ENCODE measurements at places on chromosomes 5 and 9.

DNA sequence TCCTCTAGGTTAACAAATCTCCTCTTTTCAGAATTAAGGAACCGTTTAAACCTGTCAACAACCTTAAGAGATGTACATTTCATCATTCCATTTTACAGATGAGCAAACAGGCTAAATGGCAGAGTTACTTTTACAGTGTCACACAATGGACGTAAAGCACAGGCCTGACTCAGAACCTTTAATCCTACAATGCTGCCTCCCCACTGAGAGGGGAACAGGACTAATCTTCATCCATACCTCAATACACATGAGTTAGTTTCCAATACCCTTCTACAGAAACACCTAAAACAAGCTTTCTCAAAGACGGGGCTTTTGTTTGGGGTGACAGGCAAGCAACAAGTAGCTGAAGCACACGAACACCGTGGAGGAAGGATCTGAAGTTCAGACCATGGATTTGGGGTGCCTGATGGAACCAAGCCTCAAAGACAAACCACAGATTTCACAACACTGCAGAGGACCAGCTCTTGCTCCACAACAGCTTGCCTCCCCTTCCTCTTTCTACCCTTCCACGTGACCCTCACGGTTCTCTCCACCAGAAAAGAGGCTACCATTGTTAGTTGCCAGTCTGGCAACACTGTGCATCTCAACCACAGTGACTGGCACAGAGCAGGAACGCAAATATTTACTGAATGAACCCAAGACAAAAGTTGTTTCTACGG is 1.8 kb downstream of the RNF130 start:
- no peak for DNase-seq

- DNase-seq = no peak
Observed at GRCh38 chr5:36395260-36395659, 93.6 kb upstream of the RANBP3L start.

GRCh38 chr9:14962193-14962882 is 52.1 kb upstream of the FREM1 start:
- no peak for DNase-seq

GRCh38 chr5:59548807-59549357 is 344.6 kb downstream of the PDE4D start:
- no peak for DNase-seq

GRCh38 chr5:79806741-79807140 is 117.1 kb downstream of the CMYA5 start:
- DNase-seq = no peak

DNA sequence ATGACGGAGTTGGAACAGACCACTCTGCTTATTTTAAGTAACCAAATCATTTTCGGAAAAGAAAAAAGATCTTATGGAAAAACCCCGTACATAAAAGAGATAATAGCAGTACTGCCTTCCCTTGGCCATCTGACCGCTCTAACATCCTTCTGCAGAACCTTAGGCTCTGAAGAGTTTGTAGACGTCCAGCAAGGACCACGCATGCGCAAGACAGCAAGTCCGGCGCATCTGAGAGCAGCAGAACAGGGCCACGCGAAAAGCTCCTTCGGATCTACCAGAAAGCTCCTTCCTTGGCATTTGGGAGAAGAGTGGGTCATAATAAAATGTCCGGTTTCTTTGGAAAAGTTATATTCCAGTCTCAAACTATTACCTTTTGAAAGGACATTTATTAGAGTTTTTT is 26.8 kb downstream of the PAX5 start:
- DNase-seq = no peak

Measured in omental fat pad (tissue), 4 donors.